ENCODE measurements at places on chromosomes 4 and X. TPM values are rescaled to one million over a fixed set of nuclear protein-coding genes. Genes with fewer than 3 reads are reported as not detected.

DNA sequence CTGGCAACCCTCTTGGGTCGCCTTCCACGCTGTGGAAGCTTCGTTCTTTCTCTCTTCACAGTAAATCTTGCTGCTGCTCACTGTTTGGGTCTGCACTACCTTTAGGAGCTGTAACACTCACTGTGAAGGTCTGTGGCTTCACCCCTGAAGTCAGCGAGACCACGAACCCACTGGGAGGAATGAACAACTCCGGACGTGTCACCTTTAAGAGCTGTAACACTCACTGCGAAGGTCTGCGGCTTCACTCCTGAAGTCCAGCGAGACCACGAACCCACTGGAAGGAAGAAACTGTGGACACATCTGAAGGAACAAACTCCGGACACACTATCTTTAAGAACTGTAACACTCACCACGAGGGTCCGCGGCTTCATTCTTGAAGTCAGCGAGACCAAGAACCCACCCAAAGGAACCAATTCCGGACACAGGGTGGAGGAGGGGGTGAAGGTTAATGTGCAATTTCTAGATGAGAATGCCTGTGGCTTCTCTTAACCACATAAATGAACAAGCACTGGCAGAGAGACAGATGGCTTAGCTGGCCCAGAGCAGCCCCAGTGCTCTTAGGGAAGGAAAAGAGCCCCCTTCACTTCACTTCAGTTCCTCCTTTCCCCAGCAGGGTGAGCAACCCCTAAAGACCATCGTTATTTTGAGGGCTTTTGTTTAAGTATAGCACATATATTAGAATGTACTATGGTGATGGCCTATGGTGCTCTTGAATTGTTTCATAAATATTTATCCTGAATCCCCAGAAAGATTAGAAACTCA is 73.0 kb downstream of the LUZP4 start:
- no peaks in the 10 kb centered on the region for H3K4me1 ChIP-seq
- no peak overlapping the region for H3K27ac ChIP-seq
- H3K27me3 ChIP-seq = peaks cover 20% of the 10 kb centered on the region
- no peaks in the 10 kb centered on the region for H3K36me3 ChIP-seq

DNA sequence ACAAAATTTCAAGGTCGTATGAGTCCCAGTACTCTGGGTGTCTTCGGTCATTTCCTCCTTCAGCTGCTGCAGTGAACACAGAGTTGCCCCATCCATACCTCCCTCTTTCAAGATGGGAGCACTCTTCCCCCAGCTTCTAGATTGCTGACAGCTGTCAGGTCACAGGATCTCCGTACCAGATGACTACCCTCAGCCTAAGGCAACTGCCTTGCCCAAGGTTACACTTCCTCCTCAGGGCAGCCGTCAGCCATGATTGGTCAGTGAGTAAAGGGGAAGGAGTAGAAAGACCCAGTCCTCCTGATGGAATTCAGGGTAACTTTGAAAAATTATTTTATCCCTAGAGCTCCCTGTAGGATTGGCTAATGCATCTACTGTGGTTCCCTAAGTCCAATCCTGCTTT is 81.6 kb downstream of the NAF1 start:
- no peak overlapping the region for H3K4me3 ChIP-seq
- no peak overlapping the region for H3K27ac ChIP-seq
- H3K4me1 ChIP-seq = no peaks in the 10 kb centered on the region

DNA sequence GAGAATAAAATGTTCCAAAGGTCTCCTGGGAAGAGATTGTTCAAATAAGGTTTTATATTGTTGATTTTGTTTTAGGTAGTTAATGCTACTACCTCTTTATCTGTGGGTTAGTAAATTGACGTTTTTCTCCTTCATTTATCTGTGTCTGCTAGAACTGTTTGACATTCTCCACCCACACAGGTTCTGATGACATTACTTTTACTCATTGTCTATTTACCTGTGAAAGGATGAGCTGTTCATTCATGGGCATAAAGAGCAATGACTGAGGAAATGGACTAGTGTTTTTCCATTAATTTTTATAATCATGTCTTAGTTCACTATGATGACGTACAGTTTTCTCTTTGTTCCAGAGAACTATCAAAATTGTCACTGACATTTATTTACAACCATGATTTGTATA is 75.6 kb downstream of the CPE start:
- H3K27ac ChIP-seq = no peak overlapping the region
- DNase-seq = no peak
- no peaks in the 10 kb centered on the region for H3K27me3 ChIP-seq
- H3K36me3 ChIP-seq = no peaks in the 10 kb centered on the region
- no peak overlapping the region for H3K4me3 ChIP-seq

DNA sequence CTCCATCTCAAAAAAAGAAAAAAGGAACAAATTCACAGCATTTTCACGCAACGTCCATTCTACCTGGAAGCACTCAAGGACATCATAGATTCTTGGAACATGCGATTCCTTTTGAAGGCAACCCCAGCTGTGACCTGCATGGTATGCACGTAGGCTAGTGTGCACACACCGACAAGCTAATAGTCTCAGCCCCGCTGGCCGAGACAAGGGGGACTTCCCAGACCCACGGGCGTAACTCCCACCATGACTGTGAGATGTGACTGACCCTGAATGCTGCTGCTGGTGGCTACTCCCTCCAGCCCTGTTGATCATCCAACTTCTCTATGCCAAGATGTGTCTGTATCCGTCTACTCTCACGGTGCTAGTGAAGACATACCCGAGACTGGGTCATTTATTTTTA is 78.3 kb downstream of the CRLF2 start:
- H3K4me3 ChIP-seq = no peak overlapping the region
- H3K36me3 ChIP-seq = no peaks in the 10 kb centered on the region
- H3K27ac ChIP-seq = no peak overlapping the region
- H3K27me3 ChIP-seq = no peaks in the 10 kb centered on the region

TLL1 gene
- 0.65 TPM for polyA plus RNA-seq

NLGN4X gene
- 0.49 TPM for polyA plus RNA-seq

IL21 gene
- not detected for polyA plus RNA-seq

APOO gene
- polyA plus RNA-seq = 10.0 TPM

- H3K4me1 ChIP-seq = no peaks in the 10 kb centered on the region
- H3K36me3 ChIP-seq = no peaks in the 10 kb centered on the region
- no peak overlapping the region for H3K27ac ChIP-seq
- no peak overlapping the region for H3K4me3 ChIP-seq
- H3K27me3 ChIP-seq = no peaks in the 10 kb centered on the region
Observed at GRCh38 chr4:155959417-155959816, 5.8 kb upstream of the CTSO start.

CTAG1A gene
- polyA plus RNA-seq = not detected

GRCh38 chr4:48665555-48666186 is 114.4 kb downstream of the FRYL start:
- H3K27me3 ChIP-seq = no peaks in the 10 kb centered on the region
- H3K27ac ChIP-seq = no peak overlapping the region
- H3K4me3 ChIP-seq = no peak overlapping the region
- no peak for DNase-seq

DNA sequence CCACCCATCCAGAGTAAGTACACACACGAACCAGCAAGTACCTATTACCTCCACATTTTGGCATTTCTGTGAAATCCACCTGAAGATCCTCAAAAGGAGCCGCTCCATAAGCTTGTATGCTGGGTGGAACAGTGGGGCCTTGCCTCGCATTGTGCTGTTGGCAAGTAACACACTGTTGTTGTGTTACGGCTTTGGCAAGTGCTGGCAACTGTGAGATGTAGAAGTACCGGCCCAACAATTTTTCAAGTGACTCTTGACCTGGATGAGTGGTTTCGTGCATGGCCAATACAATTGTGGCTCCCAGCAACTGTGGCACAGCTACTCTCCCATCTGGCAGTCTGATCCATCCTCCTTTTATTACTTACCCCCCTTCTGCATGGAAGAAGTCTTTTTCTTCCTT is 128.7 kb downstream of the CCNB3 start:
- H3K36me3 ChIP-seq = no peaks in the 10 kb centered on the region
- no peak overlapping the region for H3K27ac ChIP-seq
- H3K4me1 ChIP-seq = no peaks in the 10 kb centered on the region
- DNase-seq = no peak

ZMAT1 gene
- 26.7 TPM for polyA plus RNA-seq

DNA sequence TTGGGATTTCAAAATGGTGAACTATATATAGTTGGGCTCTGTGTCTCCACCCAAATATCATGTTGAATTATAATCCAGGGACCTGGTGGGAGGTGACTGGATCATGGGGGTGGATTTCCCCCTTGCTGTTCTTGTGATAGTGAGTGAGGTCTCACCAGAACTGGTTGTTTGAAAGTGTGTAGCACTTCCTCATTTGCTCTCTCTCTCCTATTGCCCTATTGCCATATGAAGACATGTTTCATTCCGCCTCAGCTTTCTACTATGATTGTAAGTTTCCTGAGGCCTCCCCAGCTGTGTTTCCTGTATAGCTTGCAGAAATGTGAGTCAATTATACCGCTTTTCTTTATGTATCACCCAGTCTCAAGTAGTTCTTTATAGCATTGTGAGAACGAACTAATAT is 545.6 kb downstream of the TRAM1L1 start:
- H3K36me3 ChIP-seq = no peaks in the 10 kb centered on the region
- no peaks in the 10 kb centered on the region for H3K27me3 ChIP-seq
- H3K4me1 ChIP-seq = no peaks in the 10 kb centered on the region
- H3K27ac ChIP-seq = no peak overlapping the region
- no peak overlapping the region for H3K4me3 ChIP-seq

- no peaks in the 10 kb centered on the region for H3K4me1 ChIP-seq
- no peak overlapping the region for H3K27ac ChIP-seq
- no peak for DNase-seq
- no peaks in the 10 kb centered on the region for H3K27me3 ChIP-seq
Observed at GRCh38 chr4:44553180-44553579, 98.2 kb downstream of the YIPF7 start.

GRCh38 chrX:110341189-110342035 is 17.2 kb upstream of the RTL9 start:
- DNase-seq = no peak
- no peaks in the 10 kb centered on the region for H3K27me3 ChIP-seq
- H3K36me3 ChIP-seq = no peaks in the 10 kb centered on the region

PRSS12 gene
- polyA plus RNA-seq = 5.5 TPM

BMP3 gene
- polyA plus RNA-seq = 0.02 TPM

FGF2 gene
- polyA plus RNA-seq = 0.59 TPM

DNA sequence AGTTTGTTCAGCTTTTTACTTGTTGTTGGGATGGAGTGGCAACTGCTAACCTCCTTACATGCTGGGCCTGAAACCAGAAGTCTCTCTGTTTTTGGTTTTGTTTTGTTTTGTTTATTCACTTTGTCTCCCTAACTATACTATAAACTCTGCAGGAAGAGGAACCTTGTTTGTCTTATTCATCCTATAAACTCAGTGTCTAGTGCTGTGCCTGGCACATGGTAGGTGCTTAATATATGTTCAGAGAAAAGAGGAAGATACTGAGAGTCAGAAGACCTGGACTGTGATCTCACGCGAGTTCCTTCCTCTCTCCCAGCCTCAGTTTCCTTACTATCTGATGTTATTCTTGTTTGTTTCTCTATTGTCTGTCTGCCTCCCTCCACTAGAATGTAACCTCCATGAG is 71.3 kb downstream of the PRPS1 start:
- H3K4me3 ChIP-seq = no peak overlapping the region
- H3K36me3 ChIP-seq = no peaks in the 10 kb centered on the region
- H3K27ac ChIP-seq = no peak overlapping the region
- no peaks in the 10 kb centered on the region for H3K4me1 ChIP-seq
- H3K27me3 ChIP-seq = no peaks in the 10 kb centered on the region
- DNase-seq = no peak

GRCh38 chr4:2330091-2331042 is 68.5 kb upstream of the MXD4 start:
- no peak overlapping the region for H3K4me3 ChIP-seq
- DNase-seq = no peak
- H3K36me3 ChIP-seq = no peaks in the 10 kb centered on the region
- no peak overlapping the region for H3K27ac ChIP-seq
- H3K27me3 ChIP-seq = no peaks in the 10 kb centered on the region
